ENCODE measurements at places on chromosomes 2 and 18. TPM values are rescaled to one million over a fixed set of nuclear protein-coding genes. Genes with fewer than 3 reads are reported as not detected.

The PKDCC gene
- 34.1 TPM for total RNA-seq

GRCh38 chr2:206240327-206240726 is 34.1 kb upstream of the ZDBF2 start:
- DNase-seq = no peak

The CGREF1 gene
- total RNA-seq = 11.6 TPM

GRCh38 chr18:35917043-35917442 is 55.4 kb upstream of the RMP24 start:
- DNase-seq = no peak

DNA sequence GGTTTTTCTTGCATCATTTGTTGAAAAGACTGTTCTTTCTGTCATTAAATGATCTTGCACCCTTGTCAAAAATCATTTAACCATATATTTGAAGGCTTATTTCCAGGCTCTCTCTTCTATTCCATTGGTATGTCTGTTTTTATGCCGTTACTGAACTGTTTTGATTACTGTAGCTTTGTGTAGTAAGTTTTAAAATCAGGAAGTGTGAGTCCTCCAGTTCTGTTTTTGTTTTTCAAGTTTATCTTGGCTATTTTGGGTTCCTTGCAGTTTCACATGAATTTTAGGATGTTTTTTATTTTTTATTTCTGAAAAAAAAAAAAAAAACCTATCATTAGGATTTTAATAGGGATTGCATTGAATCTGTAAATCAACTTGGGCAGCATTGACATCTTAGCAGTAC is 39.0 kb downstream of the SLC39A10 start:
- DNase-seq = no peak

The ABCG5 gene
- total RNA-seq = not detected

- no peak for DNase-seq
Measured at GRCh38 chr2:41137031-41137430, 685.1 kb upstream of the SLC8A1 start.

The AAK1 gene
- total RNA-seq = 13.1 TPM

The RGPD3 gene
- total RNA-seq = under 0.01 TPM

The DSC1 gene
- not detected for total RNA-seq

The CRYGD gene
- total RNA-seq = not detected

The GCKR gene
- total RNA-seq = not detected

- no peak for DNase-seq
Measured at GRCh38 chr2:181886192-181886591, 5.3 kb upstream of the ITPRID2 start.

GRCh38 chr2:156116113-156116512 is 216.4 kb downstream of the NR4A2 start:
- DNase-seq = no peak

The FER1L5 gene
- 1.6 TPM for total RNA-seq

DNA sequence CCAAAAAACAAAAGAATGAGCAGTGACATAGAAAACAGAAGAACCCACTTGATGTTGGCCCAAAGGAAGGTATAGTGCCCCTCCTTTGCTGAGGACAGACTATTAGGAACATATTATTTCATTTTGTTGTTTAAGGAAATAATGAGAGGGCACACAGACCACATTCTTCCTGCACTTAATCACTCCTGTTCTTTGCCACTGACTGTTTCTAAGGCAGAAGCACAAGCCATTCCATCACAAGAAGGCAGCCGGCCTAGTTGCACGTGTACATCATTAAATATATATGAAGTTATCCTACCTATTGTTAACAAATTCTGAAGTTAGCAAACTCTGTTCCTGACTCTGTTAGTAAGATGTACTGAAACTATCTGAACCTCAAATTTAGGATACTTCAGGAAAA is 110.0 kb downstream of the LNPK start:
- DNase-seq = no peak

The FHOD3 gene
- total RNA-seq = 0.26 TPM

DNA sequence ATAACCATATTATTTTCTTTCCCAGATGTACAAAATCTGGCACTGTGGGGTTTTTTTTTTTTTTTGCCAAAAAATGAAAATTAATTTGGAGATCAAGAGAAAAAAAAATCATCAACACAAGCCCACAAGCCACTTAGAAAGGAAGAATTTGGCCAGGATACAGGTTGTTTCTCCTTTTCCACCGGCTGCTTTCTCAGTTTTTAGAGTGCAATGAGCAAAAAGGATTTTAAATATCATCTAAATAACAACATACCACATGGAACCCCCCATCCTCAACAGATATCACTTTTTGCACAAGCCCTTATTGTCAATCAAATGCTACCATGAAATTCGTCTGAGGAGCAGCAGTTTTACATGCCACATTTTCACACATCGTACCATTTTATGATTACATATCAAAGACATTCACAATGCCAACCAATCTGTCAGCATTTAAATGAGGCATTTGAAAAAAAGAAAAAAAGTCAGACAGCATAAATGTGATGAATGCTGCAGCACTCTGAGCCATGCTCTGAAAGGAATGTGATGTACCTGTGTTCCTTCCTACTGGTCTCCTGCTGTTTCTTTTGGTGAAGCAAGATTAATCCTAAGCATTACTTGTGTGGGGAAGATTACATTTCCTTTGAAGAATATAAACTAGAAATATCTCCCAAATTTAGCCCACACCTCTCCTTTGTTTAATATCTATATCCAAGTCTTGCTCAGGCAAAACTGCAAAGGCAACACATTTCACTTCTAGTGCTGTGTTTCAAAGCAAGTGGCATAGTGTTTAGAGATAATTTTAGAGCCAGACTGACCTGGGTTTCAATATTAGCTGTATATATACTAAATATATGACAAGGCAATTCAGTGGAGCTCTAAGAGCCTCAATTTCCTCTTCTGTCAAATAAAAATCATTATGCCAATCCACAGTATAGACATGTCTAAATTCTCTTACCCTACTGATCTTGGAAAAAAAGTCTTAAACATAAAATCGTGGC is 391.3 kb downstream of the CMPK2 start:
- no peak for DNase-seq

DNA sequence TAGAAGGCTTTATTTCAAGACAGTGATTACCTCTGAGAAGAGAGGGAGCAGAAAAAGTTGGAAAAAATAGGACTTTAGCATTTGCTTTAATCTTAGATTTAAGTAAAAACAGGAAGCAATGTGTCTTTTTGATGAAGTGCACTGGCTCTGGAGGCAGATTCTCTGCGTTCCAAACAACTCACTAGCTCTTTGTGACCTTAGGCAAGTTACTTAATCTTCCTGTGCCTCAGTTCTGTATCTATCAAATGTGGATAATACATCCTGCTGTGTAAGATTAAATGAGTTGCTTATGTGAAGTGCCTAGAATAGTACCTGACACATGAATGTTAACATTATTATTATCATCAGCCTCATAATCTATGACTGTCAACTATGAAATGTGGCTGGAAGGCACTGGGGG is 42.3 kb downstream of the RPRD1A start:
- DNase-seq = no peak

The CCDC74B gene
- total RNA-seq = 10.4 TPM

DNA sequence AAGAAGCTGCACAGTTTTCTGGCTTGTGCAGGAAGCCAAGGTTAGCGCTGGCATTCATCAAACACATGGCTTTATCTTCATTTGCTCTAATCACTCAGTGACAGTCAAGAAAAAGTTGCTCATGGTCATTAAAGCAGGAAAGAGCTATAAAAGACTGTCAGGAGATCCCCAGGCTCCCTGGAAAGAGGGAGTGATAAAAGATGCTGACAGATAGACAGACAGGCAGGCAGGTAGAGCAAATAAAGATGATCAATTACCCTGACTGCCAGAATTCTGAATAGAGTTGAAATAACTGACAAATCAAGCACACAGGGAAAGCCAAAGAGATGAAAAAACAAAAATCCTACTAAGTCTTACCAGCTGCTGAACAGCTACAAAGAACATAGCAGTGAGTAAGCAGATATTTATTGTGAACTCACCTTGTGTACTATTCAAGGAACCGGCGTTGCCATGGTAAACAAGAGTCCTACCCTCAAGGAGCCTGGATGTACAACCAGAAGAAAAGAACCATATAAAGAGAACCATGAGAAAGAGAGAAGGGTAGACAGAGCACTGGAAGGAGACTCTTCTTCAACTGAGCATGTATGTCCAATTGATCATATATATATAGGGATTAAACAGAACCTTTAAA is 68.0 kb downstream of the RNF152 start:
- DNase-seq = no peak

- DNase-seq = no peak
Measured at GRCh38 chr2:3110994-3111666, 266.5 kb downstream of the EIPR1 start.

The LIPG gene
- total RNA-seq = not detected

The RALB gene
- 75.0 TPM for total RNA-seq

The MAP2 gene
- total RNA-seq = 18.7 TPM

DNA sequence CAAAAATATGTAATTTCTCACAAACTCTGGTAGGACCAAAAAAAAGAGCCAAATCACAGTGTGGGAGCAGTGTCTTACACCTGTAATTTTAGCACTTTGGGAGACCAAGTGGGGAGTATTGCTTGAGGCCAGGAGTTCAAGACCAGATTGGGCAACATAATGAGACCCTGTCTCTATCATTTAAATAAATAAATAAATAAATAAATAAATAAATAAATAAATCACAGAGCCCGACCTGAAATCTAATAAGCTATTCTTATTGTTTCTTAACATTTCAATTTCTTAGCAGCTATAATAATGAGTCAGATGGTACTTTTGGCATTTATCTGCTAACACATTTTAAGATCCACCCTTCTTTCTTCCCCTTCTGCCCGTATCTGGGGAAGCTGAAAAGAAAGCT is 1229.6 kb downstream of the SUCLG1 start:
- no peak for DNase-seq

GRCh38 chr2:131093006-131093695 is at the start of gene FAM168B:
Gene FAM168B (minus strand): TSS chr2:131093460. CDS start chr2:131082646, 10,814 bp downstream.
- DNase-seq = peak; percentile 90

GRCh38 chr2:186503827-186504606 is 18.0 kb downstream of the ZC3H15 start:
- DNase-seq = no peak

DNA sequence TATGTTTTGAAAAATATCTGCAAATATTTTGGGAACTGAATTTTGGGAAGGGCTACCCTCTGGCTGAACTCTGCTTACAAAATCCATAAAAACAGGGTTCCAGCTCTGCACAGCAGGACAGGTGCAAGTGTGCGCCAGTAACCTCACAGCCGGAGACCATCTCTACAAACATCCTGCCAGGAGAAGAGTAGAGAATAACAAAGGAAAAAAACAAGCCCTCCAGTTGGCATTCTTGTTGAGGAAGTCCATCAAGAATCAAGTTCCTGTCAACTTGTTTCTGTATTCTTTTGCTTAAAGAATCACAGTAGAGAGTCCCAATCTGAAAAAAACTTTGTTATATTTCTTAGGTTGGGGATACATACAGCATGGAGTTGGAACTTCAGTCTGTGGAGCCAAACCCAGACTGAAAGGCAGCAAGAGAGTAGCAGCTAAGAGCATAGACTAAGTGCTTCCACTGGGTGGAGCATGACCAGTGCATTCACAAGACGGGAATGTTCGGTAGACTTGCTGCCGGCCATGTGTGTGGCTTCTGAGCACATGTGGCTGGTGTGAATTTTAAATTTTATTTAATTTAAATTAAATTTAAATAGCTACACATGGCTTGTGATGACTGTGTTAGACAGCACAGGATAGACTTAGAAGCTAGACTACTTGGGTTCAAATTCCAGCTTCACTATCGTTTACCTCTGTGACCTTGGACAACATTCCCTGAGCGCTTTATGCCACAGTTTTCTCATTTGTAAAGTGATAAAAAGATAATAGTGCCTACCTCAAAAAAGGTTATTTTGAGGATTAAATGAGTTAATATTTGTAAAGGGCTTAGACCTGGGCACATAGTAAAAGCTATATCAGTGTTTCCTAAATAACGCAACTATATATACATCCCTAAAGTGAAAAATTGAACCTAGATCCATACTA is 41.9 kb downstream of the SPTBN1 start:
- no peak for DNase-seq

- no peak for DNase-seq
Measured at GRCh38 chr18:42178376-42179080, 223.5 kb downstream of the PIK3C3 start.

The FAM110C gene
- total RNA-seq = 5.1 TPM

DNA sequence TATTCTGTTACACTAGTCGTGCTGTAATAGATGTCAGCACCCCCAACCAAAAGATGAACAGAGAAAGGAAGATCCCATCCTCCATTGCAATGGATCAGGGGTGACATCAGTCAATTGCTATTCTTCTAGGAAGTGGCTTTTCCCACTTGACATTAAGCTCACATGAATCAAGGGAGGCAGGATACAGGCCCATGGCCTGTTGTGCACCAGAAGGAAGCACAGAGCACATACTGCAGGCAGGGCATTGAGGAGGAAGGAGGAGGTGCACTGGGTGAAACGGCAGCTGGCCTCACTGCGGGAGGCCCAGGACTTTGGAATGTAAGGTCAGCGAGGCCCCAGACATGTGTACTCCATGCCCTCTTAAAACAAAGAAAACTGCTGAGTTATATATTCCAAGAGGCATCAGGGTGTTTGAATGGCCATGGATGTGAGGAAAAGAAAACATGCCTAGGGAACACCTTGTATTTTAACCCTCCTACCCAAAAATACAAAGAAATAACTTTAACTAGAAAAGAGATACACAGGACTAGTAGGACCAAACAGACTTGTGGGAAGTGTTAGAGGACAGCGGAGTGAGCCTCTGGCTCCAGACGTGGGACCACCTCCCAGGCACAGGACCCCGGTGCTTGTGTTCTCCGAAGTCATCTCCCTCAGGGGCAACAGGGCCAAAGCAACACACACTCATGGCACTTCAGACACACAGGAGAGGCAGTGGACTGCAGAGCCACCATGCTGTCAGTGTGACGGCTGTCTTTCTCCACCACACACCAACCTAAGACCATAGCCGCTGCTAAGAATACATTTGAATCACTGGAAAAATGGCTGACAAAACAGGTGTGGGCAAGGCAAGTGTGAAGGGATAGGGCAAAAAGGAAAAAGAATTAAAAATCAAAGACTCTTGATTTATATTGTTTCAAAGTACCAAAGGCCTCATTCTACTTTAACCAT is 51.4 kb upstream of the RIOK3 start:
- DNase-seq = peak; percentile 30

- no peak for DNase-seq
Measured at GRCh38 chr2:52336951-52337350, 1305.0 kb upstream of the NRXN1 start.

GRCh38 chr2:26407526-26407925 is 5.8 kb downstream of the DRC1 start:
- DNase-seq = no peak

DNA sequence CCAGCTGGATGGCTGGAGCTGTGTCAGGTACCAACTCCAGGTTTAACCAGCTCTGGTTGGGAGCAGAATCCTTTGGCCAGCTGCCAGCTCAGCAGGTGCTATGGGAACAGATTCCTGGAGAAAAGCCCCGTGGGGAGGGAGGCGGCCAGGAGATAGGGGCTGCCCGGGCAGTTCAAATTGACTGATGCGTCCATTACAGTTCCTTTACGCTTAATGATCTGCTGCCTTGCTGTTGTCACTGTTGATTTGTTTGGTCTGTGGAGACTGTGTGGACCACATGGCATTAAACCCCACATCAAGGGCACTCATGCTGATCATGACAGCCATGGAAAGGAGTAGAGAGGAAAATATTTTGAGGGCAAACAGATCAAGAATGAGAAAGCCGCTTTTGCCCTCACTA is 200.0 kb downstream of the TSN start:
- DNase-seq = no peak

The HMSD gene
- 0.28 TPM for total RNA-seq

All from uterus (tissue), 4 donors.